ENCODE measurements at places on chromosomes 5 and 9. TPM values are rescaled to one million over a fixed set of nuclear protein-coding genes. Genes with fewer than 3 reads are reported as not detected.

GRCh38 chr5:37816883-37817282, 23.0 kb downstream of the GDNF start:
- DNase-seq, result peak; percentile 31

DNA sequence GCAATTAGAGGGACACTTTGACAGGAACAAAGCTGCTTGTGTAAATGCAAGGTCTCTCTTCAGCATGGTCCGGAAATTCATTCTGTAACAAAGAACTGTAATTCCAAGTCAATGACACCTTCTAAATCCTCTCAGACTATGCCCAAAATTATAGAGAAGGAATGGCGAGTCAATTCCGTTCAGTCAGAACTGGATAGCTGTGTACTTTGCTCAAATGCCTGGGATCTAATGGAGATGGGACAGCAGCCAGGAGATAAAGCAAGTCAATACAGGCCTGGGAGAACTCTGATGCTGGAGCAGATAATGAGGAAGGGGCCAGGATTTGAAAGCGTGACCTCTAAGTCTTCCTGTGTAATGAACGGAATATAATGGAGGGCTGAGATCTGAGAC, 96.4 kb upstream of the SPRY4 start:
- DNase-seq, result no peak

- DNase-seq, result no peak
These were observed 957 bp downstream of the SHB start for GRCh38 chr9:38067859-38068681.

DNA sequence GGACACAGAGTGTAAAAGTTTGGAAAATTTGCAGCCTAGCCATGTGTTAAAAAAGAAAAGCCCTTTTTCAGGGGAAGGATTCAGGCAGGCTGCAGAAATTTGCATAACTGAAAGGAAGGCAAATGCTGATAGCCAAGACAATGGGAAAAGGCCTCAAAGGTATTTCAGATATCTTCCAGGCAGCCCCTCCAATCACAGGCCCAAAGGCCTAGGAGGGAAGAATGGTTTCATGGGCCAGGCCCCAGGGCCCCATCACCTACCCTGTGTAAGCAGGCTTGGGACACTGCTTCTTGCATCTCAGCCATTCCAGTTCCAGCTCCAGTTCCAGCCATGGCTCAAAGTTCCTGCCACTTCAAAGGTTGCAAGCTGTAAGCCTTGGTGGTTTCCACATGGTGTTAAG, 4.8 kb downstream of the S100Z start:
- DNase-seq, result no peak

The RHOBTB3 gene
- 171 TPM for total RNA-seq
